Activated naive CD8-positive, alpha-beta T cell treated with anti-CD3 and anti-CD28 coated beads, Interleukin-2, amount 50 U/mL, for 24 hours (primary cell): ENCODE measurements at places on chromosomes 16 and 17.

- DNase-seq: no peak
These were observed 229.5 kb upstream of the ASIC2 start for GRCh38 chr17:33522623-33523022.

DNA sequence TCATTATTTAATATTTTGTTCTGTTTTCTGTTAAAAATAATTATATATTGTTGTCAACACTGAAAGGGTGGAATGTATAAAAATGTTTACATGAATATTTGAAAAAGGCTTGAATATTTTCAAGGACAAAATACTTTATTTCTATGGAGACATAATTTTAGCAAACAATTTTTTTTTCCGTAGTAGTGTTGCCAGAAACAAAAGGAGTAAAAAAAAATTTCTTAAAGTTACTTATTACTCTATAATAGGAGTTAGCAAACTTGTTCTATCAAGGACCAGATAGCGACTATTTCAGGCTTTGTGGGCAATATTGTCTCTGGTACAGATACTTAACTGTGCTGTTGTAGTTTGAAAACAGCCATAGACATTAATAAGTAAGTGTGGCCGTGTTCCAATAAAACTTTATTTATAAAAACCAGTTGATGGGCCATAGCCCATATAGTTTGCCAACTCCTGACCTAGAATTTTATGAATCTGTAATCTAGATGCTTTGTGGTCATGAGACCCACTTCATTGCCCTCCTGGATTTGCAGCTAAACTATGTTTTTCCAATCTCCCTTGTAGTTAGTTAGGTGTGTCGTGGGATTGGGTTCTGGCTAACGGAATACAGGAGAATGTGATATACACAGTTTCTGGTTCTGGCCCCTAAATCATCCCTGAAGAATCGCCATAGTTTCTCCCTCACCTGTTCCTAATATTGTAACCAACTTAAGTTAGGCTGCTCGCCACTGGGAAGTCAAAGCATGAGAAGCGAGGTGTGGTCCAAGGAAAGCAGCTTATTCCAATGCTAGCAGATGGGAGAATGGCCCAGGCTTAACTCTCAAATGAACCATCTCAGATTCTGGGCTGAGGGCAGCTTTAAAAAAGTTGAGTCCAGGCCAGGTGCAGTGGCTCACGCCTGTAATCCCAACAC lies 153.6 kb downstream of the ABCA8 start:
- no peak for DNase-seq

DNA sequence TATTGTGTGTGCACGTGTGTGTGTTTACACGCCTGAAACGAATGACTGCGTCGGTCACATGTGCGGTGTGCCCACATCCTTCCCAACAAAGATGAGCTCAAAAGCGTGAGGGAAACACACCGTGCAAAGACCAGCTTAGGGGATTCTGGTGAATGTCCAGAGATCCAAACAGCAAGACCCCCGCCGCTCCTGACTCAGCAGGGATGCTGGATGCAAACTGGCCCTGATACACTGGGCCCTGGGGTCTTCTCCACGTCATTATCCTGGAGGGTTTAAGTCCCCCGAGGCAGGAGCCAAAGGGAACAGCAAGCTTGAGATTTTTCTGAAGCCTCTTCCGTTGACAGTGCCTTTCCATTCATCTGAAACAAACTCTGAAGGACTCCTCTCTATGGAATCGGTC lies 59.2 kb downstream of the TBC1D16 start:
- DNase-seq: no peak

DNA sequence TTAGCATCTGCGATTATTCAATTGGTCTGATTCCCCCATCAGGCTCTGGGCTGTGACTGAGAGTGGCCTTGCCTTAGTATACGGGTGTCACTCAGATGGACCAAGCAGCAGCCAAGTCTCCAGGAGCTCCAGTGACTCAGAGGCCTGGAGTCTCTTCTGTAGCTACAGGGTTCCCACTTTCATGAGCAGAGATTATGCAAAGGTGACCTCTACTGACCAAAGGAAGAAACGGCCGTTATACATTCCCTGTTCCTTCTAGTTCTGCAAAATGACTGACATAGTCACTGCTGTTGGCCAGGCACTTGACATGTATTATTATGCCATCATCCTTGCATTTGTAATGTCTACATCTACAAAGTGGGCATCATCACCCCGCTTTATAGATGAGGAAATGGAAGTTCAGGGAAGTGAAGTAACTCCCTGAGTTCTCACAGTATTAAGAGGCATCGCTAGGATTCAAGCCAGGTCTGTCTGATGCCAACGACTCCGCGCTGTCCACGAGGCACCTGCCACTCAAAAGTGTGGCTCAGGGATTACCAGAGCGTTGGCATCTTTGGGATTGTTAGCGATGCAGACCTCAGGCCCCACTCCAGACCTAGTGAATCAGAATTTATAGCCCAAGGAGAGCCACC lies 23.3 kb downstream of the SLC38A7 start:
- DNase-seq: no peak

GRCh38 chr17:21043296-21044232 lies 753 bp upstream of the USP22 start:
- peak; percentile 97 for DNase-seq

GRCh38 chr16:76956394-76956793 lies 234.6 kb upstream of the MON1B start:
- no peak for DNase-seq

GRCh38 chr17:9219631-9220397 lies 198.5 kb downstream of the NTN1 start:
- no peak for DNase-seq

GRCh38 chr16:72234387-72234786 lies 62.4 kb upstream of the PMFBP1 start:
- DNase-seq: no peak

- DNase-seq: no peak
These were observed 11.0 kb downstream of the GCGR start for GRCh38 chr17:81814748-81815645.

DNA sequence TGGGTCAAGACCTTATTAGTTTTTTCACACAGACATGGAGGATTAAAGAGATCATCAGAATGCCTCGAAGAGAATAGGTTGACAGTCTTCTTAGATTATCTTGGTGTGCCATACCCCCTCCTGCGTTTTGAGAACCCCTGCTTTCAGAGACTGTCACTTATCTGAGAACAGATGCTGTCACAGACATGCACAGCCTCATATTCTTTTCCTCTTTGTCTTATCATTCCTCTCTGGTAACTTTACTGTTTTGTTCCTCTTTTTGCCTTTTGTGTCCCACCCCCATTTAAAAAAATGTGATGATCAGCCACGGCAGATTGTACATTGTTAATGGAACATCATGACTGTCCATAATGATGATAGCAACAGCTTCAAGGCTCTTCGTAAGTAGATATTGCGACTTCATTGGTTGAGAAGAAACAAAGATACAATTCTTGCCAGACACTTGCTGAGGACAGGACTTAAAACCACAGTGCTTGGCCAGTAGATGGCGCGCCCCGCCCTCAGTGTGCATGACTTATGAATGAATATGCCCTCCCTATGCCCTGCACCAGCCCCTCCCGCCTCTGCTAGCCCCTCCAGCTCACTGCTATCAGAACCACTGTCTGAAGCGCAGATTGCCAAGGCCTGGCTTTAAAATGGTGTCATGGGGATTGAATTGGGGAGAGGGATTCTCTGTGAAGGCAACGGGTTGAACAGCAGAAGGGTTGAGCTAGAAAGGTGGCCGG lies 2.6 kb upstream of the PITPNC1 start:
- peak; percentile 89 for DNase-seq

GRCh38 chr17:66415366-66416206 lies 113.2 kb downstream of the PRKCA start:
- DNase-seq: no peak

- DNase-seq: no peak
These were observed 89.1 kb upstream of the NOL11 start for GRCh38 chr17:67628580-67629013.

DNA sequence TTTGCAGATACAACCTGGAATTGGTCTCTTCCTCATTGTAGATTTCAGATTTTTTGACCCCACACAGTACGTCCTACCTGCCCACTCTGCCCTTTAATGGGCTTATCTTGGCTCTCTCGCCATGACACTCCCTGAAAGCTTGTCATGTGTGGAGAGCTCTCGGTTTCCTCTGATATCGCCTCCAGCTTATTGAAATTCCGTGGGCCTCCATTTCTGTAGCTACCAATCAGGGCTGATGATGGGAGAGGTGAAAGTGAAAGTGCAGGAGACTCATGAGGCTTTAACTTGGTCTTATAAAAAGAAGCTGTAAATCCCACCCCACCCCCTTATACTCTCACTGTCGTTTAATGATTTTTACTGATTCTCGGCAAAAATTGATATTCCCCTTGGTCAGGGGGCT lies 17.7 kb downstream of the HOXB1 start:
- DNase-seq: no peak

DNA sequence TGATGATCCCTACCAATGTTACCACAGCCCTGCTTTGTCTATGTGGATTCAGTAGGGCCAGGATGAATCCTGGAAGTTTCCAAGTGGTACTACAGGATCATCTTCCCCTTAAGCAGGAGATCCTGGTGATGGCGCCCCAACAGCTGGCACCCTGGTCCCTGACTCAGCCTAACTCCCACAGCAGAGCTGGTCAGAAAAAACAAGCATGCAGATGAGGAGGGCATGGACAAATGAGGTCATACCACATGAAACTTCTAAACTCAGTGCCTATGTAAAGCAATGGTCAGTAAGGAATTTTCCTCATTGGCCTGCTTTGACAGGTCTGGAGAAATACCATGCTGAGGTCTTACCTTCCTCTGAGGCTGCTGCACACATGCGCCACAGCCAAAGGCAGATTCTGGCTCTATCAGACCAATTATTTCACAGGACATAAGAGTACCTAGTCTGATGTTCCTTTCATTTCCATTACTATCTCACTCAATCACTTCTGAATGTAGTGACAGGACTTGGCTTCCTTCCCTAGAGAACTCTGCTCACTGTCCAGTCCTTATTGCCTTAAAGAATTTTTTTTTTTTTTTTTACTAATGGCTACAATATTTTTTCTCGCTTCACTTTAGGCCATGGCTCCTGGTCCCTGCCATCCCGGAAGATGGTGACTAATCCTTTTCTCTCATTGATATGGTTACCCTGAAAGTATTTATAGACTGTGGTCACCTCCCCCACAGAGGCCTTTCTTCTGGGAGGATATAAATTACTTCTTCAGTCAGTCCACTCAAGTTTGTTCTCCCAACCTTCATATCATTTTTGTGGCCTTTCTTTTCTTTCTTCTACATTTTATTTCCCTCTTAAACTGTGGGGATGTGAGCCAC lies 525.2 kb upstream of the PSMD7 start:
- DNase-seq: no peak

- no peak for DNase-seq
These were observed 47.9 kb upstream of the NLK start for GRCh38 chr17:27994586-27994985.

GRCh38 chr16:24253192-24253591 lies 2.9 kb upstream of the CACNG3 start:
- peak; percentile 18 for DNase-seq

DNA sequence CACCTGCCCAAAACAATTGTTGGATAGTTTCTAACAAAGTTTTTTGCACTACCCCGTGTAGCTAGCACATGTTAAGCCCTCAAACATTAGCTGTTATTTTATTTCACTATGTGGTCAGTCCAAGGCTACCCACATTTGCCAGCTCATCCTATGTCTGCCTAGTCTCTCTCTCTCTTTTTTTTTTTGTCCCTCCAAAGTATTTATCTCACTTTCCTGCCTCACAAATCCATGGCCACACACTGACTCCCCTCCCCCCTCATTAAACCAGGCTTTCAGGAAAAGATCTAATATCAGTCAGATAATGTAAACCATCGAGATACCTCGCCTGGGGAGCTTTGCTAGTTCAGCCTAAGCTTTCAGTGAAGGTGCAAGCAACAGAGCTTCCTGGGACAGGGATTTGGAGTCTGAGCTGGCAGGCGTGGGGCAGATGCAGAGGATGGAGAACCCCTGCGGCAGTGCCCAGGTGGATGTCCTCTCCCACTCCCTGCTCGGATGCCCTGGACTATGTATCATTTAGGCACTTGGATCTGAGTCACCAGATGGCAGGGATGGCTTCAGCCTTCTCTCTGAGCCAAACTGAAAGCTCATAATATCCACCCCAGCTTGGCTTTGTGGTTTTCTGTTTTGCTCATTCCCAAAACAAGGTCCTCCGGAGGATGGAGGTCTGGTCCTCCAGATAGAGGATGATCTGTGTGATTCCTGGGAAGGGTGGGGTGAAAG lies 73.7 kb upstream of the FOXF1 start:
- DNase-seq: no peak

DNA sequence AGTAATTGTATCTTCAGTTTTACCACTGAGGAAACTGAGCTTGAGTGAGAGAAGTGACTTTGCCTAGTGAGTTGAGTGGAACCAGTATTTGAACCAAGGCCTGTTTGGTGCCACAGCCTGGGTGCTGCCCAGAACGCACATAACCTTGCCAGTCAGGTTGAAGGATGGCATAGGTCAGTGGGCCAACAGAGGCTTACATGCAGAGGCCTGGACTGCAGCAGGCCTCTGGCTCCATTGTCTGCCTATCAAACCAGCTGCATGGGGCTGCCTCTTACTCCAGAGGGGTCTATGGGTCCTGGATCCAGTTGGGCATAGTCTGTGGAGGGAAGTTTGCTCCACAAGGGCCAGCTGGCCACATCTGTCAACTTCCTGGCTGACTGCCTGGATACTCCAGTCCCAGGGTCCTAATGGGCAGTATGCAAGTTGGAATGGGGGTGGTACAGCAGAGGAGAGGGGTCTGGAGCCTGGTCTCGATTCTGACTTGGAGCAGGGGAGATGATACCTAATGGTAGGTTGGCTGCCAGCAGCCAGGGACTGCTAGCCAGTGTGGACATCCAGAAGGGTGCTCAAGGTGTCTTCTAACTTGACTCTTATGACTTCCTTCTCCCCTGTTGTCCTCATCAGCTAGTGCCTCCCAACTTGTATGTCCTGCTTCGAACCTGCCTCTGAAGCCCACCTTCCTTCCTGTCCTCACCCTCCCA lies 11.1 kb upstream of the RNF112 start:
- DNase-seq: no peak

GRCh38 chr17:14427900-14428647 lies 127.2 kb downstream of the HS3ST3B1 start:
- DNase-seq: peak; percentile 46

GRCh38 chr17:30225112-30225511 lies 10.4 kb downstream of the SLC6A4 start:
- no peak for DNase-seq

DNA sequence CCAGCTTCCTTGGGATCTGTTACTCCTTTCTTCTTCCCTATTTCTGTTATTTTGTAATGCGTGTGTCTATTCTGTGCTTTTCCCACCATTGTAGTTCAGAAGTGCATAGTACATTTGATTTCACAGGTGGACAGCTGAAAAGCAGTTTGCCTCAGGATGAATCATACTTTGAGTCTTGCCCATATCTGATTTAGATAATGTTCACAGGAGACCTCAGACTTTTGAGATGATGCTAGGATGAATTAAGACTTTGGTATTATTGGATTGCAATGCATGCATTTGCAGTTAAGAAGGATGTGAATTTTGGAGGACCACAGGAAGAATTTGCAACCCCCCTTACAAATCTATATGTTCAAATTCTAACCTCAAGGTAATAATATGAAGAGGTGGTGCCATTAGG lies 769.6 kb downstream of the CDH11 start:
- no peak for DNase-seq

GRCh38 chr16:89452241-89452640 lies 38.1 kb downstream of the ANKRD11 start:
- DNase-seq: no peak

GRCh38 chr17:74491626-74492025 lies 25.2 kb downstream of the CD300A start:
- no peak for DNase-seq

- DNase-seq: no peak
These were observed at the start of gene TLE7 for GRCh38 chr16:71442051-71442440. TSS of gene TLE7 (minus strand) at chr16:71442054. CDS start at chr16:71433324, 8,730 bp downstream.
